Foreskin fibroblast (primary cell): ENCODE measurements at places on chromosomes 11 and 22.
A peak's percentile ranks its signal among the peaks of the same experiment; 100 is the strongest.

- DNase-seq: peak; percentile 40
Measured at GRCh38 chr11:1050581-1051355, 14.2 kb upstream of the MUC6 start.

- DNase-seq: peak; percentile 3
Measured at GRCh38 chr11:91248199-91248807, 976.3 kb upstream of the FAT3 start.

GRCh38 chr11:64996710-64997380 lies at the start of gene BATF2:
TSS of gene BATF2 (minus strand) at chr11:64996971. CDS start at chr11:64996914, 57 bp downstream.
- DNase-seq: peak; percentile 74

DNA sequence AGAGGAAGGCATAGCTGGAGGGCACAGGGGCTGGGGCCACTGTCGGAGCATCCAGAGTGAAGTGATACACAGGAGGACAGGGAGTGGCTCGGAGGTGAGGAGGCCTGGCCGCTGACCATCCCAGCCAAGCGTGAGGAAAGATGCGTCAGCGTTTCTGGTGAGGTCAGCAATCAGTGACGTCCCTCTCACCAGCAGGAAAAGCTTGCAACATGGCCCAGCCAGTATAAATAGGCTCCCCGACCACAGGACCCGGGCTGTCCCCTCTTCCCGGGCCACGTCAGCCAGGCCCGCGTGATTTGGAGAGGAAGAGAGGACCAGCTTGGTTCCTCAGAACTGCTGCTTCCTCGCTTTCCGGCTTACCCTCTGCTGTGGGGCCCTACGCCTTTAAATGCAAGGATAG lies 4.2 kb upstream of the OSM start:
- DNase-seq: no peak

- DNase-seq: no peak
Measured at GRCh38 chr22:47786650-47787290, 1024.3 kb downstream of the TBC1D22A start.

GRCh38 chr11:89625171-89625570 lies 84.9 kb upstream of the TRIM77 start:
- no peak for DNase-seq

GRCh38 chr11:19672586-19673206 lies 39.9 kb upstream of the NAV2 start:
- DNase-seq: peak; percentile 55

DNA sequence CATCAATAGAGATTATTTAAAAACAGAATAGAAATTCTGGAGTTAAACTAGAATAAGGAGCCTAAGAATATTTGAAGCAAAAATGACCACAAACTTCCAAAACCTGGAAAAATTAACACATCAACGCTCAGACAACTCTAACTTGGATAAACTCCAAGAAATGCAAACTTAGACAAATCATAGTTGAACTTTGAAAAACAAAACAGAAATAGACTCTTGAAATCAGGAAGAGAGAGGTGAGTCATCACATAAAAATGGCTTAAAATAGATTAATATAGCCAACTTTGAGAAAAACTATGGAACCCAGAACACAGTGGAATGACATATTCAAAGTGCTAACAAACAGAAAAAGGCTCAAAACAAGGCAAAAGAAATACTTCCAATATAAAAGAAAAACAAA lies 974.2 kb downstream of the JRKL start:
- DNase-seq: no peak

GRCh38 chr11:830295-831117 lies 2.2 kb upstream of the CD151 start:
- DNase-seq: peak; percentile 88

DNA sequence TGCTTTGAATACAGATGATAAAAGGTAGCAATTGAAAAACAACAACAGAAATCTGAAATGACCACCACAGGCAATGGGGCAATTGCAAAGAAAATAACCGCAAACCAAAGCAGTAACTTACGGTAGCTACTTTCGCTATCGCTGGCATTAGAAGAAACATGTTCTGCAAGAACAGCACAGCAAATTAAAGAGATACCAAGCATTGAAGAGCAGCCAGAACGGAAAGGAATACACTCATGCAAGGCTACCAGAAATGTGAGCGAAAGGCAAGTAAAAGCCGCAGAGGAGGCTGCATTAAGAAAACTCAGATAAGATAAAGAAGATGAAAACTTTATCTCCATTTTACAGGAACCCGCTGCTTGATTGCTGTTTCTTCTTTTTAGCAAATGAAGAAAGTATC lies 194.1 kb upstream of the CCDC90B start:
- DNase-seq: no peak

DNA sequence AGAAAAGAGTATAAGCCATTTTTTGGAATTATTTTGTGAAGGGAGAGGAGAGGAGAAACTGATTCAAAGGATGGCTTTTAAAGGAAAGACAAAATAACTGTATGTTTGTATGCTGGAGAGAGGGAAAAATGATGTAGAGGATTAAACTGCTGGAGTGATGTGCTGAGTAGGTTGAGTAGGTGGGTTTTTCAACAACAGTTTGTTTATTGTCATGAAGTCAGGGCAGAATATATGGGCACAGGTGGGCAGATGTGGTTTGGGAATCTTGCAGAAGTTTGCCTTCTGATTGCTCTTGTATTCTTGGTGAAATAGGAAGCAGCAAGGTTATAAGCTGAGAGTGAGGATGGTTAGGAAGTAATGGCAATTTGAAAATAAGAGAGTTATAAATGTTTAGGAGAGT lies 12.1 kb downstream of the SYT9 start:
- no peak for DNase-seq

DNA sequence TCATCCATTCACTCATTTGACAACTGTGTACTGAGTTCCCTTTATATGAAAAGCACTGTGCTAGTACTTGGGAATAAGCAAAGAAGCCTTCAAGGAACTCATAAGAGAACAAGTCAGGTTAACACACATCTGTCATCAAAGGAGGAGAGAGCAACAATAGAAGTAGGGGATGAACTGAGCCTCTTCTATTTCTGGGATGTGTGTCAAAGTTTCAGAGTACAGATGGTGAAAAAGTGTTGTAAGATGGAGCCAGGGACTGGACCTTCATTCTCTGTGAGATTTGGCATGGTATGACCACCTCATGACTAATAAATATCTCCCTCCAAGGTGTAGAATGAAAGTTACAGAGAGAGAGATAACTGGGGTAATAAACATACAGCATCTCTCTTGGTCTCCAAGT lies 349.8 kb upstream of the PLET1 start:
- no peak for DNase-seq

- peak; percentile 12 for DNase-seq
Measured at GRCh38 chr22:25702040-25702439, 39.9 kb upstream of the MYO18B start.

- peak; percentile 93 for DNase-seq
Measured at GRCh38 chr11:77107950-77108349, 5.3 kb downstream of the OMP start.

GRCh38 chr22:48055185-48055584 lies 1292.7 kb downstream of the TBC1D22A start:
- DNase-seq: no peak

DNA sequence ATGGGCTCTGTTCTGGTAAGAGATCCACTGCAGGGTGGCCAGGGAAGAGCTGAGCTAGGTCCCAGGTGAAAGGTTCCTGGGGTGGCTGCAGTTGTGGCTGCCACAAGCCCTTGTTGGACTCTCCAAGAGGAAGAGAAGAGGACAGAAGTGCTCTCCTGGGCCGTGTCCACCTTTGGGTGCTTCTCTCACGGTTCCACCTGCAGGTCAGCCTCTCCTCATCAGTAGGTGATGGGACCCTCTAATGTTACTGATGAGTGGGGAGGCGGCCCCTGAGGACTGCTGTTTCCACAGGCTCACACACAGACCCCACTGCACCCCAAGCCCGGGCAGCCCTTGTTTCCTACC lies 804.9 kb downstream of the BRD1 start:
- DNase-seq: no peak

GRCh38 chr22:28296452-28296851 lies 377.4 kb upstream of the PITPNB start:
- no peak for DNase-seq

- DNase-seq: peak; percentile 3
Measured at GRCh38 chr11:5737091-5737490, 843 bp downstream of the OR56B1 start.

DNA sequence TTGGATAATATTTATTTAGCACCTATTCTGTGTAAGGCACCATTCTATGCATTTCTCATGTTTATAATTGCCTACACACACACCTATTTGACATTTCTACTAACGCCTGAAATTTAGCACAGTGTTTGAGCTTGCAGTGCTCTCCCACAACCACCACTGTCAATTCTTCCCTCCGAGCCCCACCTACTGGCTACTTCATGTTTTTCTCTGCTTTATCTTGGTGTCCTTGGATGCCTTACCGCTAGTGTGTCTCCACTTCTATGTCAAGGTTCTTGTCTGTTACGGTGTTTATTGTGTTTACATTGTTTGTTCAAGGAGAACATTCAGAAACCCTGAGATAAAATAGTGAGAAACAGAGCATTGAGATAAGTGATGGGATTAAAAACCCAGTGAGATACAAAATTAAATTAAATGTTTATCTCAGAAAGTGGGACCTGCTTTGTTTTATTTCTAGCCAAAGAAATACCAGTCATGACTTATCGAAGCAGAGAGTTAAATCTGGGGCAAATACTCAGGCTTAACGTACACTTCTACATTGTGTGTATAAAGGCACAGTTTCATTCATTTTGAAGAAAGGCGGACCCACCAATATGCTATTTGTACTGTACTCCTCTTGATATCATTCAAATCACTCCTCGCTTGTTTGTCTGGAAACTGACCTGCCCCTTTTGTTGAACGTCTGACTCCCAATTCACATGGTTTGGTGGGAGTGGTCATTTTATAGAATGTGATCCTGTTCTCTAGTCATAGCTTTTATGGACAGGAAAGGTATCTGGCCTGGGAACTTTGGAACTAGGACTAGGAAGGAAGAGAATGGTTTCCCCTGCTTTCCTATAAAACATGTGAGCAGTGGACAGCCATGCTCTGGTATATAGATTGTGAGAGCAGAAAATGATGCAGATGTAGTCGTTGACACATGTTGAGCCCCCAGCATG lies 39.2 kb upstream of the SLC36A4 start:
- peak; percentile 55 for DNase-seq

- no peak for DNase-seq
Measured at GRCh38 chr11:32152821-32153220, 61.9 kb downstream of the RCN1 start.

GRCh38 chr11:57248780-57249383 lies 11.8 kb upstream of the APLNR start:
- peak; percentile 89 for DNase-seq

GRCh38 chr11:131295986-131296385 lies 74.4 kb upstream of the NTM start:
- no peak for DNase-seq

DNA sequence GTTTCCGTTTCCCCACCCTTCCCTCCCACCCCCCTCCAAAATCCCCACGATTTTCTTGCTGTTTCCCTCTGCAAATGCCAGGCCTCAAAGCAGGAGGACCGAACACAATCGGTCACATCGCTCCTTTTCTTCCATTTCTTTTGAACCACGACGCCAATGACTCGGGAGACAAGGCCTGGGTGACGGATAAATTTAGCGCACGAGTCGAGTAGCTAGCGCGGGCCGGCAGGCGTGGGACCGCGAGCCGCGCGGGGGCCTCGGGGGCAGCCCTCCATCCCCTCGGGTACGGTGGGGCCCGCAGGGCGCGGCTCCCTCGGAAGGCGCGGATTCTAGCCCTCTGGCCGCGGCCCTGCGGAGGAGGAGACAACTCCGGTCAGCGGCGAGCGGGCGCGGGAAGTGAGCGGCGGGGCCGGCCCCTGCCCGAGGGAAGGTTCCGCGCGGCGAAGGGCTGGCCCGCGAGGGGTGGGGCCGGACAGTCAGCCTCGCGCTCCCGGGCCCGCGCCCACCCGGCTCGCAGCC lies 414 bp downstream of the JOSD1 start:
- DNase-seq: no peak

DNA sequence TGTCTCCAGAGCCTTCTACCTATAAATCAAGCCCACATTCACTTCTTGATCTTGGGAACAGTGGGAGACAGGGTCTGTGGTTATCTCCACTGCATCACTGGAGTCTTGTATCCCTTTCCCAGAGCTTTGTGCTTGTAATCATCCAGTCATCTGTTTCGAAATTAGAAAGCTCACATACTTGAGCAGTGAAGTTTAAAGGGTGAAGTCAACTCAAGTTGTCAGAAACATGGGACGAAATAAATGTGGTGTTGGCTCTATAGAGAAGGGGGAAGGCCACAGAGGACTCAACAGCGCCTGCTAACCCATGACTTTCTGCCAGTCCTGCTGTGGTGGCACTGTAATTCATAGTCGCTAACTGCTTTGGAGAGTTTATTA lies 197.5 kb downstream of the DBX1 start:
- peak; percentile 79 for DNase-seq

DNA sequence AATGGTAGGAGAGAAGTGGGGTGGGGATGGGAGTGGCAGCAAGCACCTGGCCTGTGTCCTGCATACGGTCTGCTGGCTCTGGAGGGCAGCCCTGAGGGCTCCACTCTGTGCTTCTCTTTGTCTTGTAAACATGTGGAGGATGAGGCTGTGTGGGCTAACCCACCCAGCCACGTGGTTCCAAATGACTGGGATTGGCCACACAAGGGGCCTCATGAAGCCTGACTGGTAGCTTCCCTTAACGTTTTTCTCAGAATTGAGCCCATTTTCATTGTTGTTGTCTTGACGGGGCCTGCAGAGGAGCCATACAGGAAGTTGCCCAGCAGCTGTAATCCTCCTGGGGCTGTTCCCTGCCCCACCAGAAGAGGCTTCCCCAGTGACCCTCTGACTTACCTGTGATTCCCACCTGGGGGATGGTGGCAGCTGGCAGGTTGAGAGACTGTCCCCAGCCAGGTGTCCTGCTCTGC lies 18.0 kb downstream of the DERL3 start:
- DNase-seq: no peak

DNA sequence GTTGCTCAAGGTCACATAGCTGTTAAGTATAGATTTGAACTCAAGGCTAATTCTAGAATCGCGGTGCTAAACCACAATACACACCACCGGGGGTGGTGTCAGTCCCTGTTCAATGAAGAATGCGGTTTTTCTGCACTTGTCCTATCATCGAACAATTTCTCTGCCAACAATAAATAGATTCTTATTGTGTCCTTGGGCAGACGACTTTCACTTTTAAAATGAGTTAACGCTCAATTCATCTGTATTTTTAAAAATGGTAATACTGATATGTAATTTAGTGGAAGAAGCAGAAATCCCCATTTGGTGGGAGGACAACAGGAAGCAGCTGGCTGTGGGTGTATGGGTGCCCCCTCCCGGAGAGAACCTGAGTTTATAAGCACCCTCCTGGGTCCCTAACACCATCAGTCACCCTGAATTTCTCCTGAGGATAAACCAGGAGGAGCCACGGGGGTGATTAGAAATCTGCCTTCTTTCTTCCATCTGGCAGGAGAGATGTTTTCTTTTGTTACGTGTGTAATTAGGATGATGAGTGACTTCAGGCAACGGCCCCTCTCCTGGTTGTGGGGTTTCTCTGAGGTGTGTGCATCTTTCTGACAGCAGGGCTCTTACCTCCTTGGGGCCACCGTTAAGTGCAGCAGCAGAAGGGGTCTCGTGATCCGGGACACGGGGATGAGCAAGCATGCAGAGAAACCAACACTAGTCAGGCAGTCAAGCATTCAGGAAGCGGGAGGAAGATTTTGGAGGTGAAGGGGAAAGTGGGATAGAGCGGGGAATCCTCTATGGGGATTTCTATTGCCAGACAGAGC lies 87.7 kb downstream of the GRAMD1B start:
- DNase-seq: no peak
